Endothelial cell of umbilical vein (primary cell): ENCODE measurements at places on chromosomes 2 and 18.

DNA sequence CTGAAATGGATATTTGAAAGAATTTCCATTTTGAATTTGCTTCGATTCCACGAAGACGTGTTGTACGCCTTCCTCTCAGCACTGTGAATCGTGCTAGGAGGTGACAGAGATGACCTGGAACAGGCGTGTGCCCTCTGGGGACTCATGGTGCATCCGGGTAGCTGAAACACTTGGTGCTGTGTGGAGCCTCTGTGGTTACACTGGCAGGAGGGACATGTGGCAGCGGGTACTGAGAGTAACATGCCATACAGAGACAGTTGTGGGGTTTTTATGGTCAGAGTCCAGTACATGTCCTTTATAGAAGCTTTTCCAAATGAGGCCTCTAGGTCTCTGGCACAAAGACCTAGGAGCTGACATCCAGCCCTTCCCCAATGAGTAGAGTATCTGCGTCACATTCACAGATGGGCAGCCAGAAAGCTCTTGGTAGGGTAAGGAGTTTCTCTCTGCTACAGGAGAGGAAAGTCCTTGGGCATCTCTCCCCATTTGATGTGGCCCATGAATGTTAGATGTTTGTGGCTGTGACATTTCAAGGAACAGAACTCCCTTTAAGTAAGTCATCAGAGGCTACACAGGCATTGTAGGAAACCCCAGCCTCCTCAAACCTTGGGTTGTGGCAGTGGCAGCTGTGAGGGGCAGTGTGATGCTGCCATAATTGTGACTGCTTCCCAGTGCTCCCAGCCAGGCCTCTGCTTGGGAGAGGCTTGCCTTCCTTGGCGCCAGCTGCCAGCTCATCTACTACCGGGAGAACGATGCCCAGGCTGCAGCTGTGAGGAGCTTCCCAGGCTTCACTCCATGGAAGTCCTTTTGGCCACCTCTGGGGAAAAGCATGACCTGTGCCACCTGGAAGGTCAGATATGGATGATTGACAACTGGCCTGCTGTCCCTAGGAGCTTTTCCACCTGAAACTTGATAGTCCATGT, 80.6 kb downstream of the ACOXL start:
- no peak for DNase-seq

DNA sequence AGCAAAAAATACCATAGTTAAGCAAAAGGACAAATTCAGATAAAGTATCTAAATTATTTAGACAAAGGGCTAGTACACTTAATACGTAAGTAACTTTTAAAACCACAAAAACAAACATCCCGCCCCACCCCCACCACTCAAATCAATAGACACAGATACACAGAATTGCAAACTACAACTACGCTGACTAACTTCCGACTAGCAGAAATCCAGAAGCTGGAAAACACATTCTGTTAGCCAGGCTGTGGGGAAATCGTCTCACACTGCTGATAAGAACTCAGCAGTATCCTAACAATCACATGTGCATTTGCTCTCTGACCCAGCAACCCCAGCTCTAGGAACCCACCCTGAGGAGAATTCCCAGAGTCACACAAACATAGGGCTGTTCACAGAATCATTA, 16.6 kb downstream of the FAM168B start:
- DNase-seq, result peak; percentile 26

DNA sequence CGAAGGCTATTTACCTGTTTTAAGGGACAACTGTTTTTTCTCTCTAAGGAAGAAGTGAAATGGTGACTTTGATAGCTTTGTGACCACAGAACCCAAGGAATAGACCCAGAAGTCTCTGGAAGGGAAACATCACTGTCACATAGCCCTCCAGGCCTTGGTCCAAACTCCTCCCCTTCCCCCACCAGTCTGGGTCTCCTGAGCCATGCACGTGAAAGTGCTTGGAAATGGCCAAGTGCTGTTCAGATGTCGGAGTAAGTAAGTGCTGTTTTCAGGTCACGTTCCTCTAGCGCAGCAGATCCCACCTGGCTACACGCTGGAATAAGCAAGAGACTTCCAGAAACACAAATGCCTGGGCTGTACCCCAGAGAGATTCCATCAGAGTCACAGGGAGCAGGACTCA, 73.0 kb upstream of the AFF3 start:
- no peak for DNase-seq

- DNase-seq, result no peak
Observed at GRCh38 chr2:181626671-181627070, 30.2 kb downstream of the CERKL start.

DNA sequence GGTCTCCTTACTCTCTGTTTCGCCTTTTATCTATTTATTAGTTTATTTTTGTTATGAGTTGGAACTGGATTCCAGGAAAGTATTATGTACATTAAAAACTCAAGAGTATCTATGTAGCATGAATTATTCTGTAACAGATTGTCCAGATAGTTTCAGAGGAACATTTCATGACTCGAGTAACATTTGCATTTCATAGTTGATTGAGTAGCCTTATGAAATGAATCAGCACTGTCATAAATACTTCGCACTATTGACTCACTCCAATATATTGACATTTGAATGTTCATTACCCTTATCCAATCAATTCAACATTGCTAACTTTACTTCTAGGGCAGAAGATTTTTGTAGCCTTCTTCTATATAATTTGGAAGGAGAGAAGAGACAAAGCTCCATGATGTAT, 11.3 kb upstream of the VRK2 start:
- no peak for DNase-seq

- no peak for DNase-seq
Observed at GRCh38 chr2:130310881-130311280, 31.8 kb upstream of the IMP4 start.

- DNase-seq, result no peak
Observed at GRCh38 chr2:171991027-171991426, 8.7 kb upstream of the METAP1D start.

DNA sequence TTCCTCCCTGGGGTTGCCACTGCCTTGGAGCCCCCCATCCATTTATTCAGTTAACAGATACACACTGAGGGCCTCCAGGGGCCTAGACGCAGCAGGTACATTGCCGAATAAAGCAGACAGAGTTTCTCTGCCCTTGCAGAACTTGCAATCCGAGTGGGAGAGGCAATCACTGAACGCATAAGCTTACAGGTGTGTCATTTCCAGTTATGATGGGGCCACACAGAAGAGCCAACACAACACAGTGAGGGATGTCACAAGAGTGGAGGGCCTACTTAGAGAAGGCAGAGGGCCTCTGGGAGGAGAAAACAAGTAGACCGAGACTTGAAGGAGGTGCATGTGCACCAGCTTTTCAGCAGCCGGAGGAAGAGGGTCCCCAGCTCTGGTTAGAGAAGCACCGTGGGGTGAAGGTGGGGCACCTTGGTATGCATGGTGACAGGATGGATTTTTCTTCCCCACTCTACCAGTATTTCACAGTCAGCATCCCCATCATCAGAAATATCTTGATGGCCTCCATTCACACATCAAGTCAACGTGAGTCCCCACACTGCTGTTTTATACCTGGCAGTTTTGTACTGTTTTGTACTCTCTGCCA, 150.9 kb downstream of the SMAD7 start:
- no peak for DNase-seq

- DNase-seq, result peak; percentile 89
Observed at GRCh38 chr2:86037141-86037794, 68.4 kb downstream of the POLR1A start.

GRCh38 chr18:21100146-21100545, 11.5 kb downstream of the ROCK1 start:
- DNase-seq, result peak; percentile 23

- DNase-seq, result no peak
Observed at GRCh38 chr2:163852616-163853015, 116.8 kb upstream of the FIGN start.

DNA sequence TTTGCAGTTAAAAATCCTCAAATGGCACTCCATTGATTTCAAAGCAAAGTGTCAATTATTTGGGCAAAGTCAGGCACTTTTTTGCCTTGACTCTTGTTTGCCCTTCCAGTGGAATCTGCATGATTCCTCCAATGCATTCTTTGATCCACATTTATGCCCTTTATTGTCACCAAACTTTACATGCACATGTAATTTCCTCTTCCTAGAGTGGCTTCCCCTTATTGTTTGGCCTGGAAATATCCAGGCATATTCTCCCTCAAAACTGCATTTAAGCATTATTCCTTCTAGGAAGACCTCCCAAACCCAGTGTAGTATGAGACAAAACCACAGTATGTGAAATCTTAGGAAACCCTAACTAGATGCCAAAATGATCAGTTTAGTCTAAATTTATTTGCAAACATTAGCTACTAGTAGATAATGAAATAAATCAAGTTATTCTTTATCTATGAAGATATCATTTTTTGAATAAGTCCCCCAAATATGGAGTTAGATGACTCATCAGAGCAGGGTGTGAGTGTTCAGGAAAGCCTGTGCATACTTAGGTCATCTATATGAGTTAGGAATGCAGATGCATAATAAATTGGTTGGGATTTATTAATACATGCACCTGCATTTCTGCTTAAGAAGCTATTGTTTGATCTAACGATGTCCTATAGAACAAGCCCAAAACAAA, 433.3 kb upstream of the TCF4 start:
- peak; percentile 86 for DNase-seq

DNA sequence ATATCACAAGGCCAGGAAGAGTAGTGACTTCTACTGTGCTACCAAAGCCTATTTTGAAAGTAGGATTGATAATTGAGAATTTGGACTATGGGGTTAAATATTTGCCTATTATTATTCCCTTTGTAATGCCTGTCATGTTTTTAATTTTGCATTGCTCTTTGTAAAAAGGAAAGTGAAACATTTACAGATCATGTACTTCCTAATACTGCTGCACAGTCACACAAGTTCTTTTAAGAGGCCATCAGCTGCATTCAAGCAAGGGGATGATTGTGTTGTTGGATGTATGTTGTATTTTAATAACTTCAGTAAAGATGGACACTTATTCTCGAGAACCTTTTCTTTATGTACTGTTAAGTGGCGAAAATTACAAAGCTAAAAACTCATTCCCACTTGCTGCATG, 70.1 kb downstream of the PLEKHA3 start:
- DNase-seq, result no peak

GRCh38 chr2:21836261-21836660, 712.5 kb downstream of the TDRD15 start:
- no peak for DNase-seq

- DNase-seq, result no peak
Observed at GRCh38 chr2:27708257-27708654, 44.6 kb downstream of the SLC4A1AP start.

DNA sequence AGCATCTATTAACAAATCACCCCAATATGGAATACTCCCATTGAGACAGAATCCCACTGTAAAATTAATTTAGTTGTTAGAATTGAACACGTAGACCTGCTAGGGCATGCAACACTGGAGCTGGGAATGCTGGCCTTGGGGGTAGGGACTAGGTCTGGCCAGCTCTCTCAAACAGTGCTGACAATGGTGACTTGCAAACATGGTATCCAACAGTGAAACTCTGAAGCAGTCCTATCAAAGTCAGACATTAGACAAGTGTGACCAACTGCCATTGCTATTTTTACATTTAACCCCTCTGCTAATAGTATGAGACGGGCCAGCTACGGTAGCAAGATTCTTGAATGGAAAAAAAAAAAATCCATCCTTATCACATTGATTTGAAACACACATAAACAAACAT, 7.2 kb downstream of the E2F6 start:
- DNase-seq, result no peak

- DNase-seq, result no peak
Observed at GRCh38 chr18:75185460-75185859, 23.5 kb downstream of the PTGR3 start.

DNA sequence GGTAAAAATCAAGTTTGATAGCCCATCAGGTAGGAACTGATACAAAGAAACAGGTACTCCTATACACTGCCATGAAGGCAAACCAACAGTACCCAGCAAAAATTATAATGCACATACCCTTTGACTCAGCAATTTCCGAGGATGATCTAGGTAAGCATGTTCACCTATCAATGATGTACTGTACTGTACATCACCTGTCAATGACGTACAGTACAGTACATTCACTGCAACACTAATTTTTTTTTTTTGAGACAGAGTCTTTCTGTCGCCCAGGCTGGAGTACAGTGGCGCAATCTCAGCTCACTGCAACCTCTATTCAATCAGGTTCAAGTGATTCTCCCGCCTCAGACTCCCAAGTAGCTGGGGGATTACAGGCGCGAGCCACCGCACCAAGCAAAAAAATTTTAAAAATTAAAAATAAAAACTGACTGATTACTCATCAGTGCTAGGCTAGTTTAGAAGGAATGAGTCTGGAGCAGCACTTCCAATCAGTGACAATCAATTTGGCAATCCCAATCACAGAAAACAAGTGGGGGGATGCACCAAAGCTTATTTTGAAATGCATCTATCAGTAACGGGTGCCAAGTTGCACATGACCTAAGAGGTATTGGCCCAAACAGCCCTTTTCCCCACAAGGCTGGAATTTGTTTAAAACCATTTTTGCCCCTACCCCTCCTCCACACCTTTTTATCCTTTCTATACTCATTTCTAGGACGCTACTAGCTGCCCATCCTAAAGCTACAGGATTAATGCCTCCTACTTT, 8.2 kb downstream of the SRSF7 start:
- no peak for DNase-seq

DNA sequence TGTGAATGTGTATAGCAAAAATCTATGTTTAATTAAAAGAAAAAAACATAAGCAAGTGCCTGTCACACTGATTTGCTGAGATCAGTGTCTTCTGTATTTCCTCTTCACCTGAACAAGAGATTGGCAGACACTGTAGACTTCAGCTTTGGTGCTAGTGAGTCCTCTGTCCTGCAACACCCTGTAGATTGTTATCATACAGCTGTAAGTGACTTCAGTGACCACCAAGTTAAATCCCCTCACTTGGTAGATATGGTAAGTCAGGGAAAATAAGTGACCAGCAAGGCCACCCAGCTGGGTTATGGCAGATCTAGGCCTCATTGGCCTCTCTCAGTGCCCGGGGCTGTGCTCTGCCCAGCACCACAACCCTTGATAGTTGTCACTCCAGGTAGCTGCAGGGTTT, 119.7 kb upstream of the EML6 start:
- no peak for DNase-seq

GRCh38 chr2:220703279-220703678, 868.8 kb downstream of the EPHA4 start:
- DNase-seq, result no peak

- DNase-seq, result peak; percentile 49
Observed at GRCh38 chr2:85326406-85327159, 1.2 kb downstream of the TGOLN2 start.

DNA sequence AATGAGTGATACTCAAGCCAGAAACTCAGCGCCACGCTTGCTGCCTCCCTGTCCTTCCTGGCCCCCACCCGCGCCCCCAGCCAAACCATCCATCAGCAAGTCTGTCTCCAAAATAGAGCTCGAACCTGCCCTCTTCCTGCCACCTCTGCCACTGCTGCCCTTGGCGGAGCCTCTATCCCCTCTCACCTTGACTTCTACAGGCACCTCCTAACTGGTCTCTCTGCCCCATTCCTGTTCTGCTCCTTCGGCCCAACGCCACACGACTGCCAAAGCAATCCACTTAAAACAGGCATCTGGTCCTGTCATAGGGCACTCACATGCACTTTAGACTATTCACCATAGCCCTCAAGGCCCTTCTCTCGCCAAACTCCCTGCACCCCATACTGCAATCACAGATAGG, 210.3 kb upstream of the SMAD2 start:
- DNase-seq, result no peak

GRCh38 chr18:73577365-73577764, 570.3 kb downstream of the FBXO15 start:
- no peak for DNase-seq
